LoVo (cell line): ENCODE measurements at places on chromosomes 7 and 10.

- DNase-seq = no peak
Observed at GRCh38 chr7:601595-602340, 82.1 kb upstream of the PDGFA start.

DNA sequence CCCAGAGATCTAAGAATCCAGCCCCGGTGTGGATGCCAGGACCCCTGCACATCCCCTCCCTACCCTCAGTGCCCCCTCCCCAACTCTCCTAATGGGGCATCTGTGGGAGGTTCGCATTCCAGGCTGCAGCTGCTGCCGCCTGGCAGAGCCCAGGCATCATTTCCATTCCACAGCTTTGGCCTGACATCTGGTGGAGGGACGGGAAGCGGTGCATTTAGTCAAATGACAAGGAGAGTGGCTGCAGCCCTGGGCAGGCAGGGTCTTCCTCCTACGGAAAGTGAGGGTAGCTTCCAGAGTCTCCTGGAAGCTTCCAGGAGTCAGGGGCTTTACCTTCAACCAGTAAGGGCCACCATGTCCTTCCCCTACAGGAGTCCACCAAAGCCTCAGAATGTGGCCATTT is 30.8 kb downstream of the PRLHR start:
- DNase-seq = no peak

DNA sequence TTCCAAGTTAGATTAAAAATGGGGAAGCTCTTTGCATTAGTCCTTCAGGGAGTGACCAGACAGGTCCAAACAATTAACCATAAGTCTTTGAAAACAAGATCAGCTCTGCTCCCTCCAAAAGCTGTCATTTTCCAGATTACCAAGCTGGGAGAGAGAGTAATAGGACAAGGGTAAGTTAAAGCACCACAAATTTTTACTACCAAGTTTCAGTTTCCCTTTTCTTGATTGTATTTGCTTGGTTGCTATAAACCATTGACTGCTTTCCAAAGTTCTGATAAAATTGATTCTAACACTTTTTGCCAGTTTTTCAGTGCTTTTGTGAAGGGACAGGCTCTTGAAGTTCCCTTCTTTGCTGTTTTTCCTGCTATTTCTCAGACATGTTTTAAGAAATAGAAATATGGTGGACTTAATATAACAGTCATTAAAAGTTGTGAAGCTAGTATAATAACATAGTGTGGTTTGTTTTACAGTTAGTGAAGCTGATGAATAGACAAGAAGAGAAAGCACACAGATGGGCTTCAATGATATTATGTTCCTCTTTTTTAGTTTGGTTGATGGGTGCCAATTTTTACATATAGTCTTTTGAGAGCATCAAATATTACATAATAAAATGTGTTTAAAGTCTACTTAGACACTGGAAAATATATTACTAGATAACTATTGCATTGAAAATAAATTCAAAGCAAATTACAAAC is 40.0 kb upstream of the ZNF365 start:
- DNase-seq = no peak

DNA sequence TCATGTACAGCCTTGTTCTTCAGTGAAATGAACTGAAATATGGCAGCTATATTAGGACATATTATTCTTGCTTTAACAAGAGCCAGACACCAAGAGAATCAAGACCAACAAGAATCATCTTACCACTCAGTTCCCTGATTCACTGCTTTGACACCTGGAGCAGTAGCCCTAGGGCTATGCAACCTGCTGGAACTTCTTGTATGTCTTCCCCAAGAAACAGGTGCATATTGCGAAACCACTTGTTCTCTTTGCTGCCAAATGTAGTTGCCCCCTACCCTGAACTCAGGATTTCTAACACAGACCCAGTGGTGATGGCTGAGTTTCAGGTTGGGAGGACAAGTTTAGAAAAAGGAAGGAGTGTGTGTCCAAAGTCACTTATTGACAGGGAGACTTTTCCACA is 46.1 kb downstream of the WIPF3 start:
- DNase-seq = no peak

- no peak for DNase-seq
Observed at GRCh38 chr10:70348228-70348850, 34.1 kb downstream of the LRRC20 start.

DNA sequence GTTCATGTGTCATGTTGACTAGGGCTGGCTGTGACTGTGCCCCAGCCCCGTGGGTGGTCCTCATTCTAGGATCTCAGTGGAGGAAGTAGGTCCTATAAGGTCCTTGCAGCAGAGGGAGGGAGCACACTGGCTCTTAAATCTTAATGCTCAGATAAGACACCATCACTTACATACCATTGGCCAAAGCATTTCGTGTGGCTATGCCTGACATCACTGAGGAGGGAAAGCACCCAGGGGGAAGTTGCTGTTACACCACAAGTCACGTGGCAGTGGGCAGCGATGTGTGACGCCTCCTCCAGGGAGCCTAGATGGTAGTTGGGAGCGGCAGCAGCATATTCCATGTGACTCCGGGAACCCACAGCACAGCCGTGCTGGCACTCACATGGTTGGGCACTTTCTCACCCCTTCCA is 224.7 kb upstream of the SH2B2 start:
- DNase-seq = no peak

- DNase-seq = no peak
Observed at GRCh38 chr10:75263806-75264205, 28.0 kb upstream of the COMTD1 start.

DNA sequence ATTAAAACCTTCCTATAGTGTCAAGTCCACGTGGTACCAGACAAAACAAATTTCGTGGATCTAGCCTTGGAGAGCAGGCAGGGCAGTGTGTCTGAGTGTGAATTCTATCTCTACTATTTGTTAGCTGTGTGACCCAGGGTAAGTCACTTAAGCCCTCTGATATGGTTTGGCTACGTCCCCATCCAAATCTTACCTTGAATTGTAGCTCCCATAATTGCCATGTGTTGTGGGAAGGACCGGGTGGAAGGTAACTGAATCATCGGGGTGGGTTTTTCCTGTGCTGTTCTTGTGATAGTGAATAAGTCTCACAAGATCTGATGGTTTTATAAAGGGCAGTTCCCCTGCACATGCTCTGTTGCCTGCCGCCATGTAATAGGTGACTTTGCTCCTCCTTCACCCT is 2.8 kb upstream of the NPFFR1 start:
- DNase-seq = no peak
